ENCODE measurements at places on chromosomes 3 and 15.

GRCh38 chr15:52338058-52338457 lies 42.5 kb upstream of the MYO5C start:
- DNase-seq: no peak

DNA sequence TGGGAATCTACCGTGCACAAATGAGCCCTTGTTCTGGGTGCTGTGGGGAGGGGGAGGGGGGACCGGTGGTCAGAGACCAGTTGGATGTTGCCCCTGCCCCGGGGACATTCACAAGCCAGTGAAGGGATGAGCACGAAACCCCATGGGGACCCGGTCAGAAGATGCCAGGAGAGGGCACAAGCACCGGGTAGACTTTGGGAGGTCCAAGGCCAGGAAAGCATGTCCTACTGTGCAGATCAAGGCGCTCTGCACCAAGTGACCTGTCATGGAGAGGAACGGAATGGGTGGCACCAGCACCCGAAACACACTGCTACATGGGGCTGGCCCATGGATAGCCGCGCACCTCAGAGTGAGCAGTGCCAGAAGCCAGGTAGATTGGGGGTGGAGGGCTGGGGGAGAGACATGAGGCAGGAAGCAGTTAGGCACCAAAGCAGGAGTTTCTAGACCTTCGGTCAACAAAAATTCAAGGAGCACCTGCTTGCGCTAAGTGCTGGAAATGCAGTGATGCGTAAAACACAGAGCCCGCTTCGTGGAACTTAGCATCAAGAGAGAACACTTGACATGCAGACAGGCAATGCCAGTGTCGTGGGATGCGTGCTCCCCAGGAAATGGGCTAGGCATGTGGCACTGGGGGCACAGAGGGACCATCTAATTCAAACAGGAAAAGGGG lies 99.1 kb downstream of the CPN2 start:
- DNase-seq: no peak

DNA sequence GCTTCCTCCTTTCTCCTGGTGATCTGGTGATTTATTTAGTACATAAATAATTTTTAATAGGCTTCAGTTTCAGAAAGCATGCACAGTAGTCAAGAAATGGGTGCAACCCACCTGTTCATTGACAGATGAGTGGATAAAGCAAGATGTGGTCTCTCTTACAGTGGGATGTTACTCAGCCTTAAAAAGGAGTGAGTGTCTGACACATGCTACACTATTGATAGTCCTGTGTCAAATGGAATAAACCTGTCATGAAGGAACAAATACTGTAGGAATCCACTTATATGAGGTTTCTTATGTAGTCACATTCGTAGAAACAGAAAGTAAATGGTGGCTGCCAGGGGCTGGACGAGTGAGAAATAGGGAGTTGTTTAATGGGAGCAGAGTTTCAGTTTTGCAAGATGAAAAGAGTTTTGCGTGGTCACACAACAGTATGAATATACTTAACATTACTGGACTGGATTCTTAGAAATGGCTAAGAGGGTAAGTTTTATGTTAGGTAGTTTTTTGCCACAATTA lies 56.0 kb upstream of the PPARG start:
- DNase-seq: no peak

DNA sequence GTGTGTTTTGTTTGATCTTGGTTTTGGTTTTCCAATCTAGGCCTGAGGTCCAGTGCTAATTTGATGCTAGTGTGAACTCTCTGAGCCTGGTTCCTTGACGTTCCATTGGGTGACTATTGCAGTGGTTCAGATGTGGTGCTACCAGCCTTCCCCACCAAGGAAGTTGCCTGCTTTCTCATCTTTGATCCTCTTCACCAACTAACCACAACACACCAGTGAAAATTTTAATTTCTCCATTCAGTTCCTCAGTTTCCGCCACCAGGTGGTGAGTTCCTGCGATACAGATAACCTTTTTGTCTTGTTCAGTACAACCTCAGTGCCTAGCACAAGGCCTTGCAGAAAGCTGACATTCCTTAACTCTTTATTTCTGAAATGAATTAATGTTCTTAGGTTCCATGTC lies 337.4 kb upstream of the TPRG1 start:
- no peak for DNase-seq

DNA sequence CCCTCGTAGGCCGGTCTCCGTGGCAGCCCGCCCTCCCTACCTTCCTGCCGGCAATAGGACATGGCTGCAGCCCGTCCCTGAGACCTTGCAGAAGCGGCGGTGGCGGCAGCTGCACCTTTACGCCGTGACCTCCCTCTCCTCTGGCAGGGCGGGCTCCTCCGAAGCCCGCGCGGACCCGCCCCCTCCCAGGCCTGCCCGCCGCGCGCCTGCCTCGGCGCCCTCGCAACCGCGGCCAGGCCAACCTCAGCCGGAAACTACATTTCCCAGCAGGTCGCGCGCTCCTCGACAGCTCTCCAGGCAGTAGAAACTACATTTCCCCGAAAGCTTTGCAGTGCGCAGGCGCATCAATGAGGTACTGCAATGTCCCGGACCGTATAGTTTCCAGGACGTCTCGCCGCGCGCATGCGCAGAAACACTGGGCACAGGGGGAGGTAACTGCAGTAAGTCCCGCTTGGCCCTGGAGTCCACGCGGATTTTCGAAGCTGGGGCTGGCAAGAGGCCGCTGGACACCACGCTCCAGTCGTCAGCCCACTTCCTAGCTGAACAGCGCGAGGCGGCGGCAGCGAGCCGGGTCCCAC lies at the start of the genes CHCHD4 and TMEM43:
Gene CHCHD4, minus strand, starts transcription at position 256 of the 578 bp plus-strand sequence. Its CDS starts 194 bp downstream, at position 62.
Gene TMEM43, plus strand, starts transcription at position 438 of the 578 bp plus-strand sequence. CDS start 142 bp downstream, outside the sequence.
- DNase-seq: peak; percentile 89

DNA sequence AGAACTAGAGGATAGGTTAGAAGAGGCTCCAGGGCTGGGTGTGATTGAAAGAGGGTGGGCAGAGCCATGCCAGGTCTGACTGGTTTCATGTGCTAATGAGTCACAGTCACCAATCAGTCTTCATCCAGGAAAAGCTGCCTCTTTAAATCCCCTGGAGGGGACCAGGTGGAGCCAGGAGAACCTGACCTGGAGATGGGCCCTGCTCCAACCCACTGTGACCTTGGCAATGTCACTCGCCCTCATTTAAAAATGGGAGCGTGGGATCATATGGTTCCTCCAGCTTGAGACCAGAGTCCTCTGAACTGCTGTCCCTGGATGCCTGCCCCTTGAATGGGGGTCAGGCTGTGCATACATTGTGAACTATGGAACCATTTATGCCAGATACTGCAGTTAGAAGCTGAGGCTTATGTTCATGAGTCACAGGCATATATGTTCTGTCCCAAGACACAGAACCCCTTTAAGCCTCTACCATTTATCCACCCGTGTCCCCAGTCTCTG lies 23.0 kb downstream of the HES1 start:
- DNase-seq: no peak

DNA sequence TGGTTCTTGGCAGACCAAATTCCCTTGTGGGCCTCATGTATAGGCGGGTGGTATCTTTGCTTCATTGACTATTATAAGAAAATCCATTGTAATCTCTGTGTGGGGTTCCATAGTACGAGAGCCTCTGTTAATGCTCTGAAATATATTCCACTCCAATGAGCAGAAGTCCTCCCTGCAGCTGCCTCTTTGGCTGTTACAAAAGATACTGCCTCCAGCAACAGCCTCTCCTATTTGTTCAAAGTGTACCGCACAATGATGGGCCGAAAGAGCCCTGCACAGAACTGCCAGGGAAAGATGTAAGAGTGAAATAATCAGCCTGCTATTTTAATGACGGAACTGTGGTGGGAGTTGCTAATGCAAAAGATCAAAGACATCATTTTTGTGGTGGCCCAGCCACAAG lies 48.9 kb downstream of the GRK7 start:
- peak; percentile 49 for DNase-seq

DNA sequence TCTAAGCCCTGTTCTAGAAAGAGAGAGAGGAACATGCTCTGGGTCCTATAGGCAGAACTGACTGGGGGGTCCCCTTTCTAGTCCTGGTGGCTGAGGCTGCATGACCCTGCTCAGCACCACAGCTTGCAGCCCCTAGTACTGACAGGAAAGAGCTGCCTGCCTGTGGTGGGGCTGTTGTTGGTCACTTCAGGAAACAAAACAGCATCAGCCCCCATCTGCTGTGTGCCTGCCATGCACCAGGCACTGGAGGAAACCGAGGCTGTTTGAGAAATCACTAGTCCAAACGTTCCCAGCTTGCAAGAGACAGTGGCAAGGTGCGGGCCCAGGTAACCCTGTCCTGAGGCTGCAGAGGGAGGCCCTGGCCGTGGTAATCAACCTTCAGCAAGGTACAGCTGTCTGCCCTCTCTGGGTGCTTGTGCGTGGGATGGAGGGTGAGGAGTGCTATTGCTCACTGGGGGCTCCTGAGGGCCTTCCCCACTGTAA lies 90.6 kb downstream of the IQSEC1 start:
- DNase-seq: no peak

- no peak for DNase-seq
Observed at GRCh38 chr3:122609798-122610559, 32.5 kb downstream of the PARP15 start.

DNA sequence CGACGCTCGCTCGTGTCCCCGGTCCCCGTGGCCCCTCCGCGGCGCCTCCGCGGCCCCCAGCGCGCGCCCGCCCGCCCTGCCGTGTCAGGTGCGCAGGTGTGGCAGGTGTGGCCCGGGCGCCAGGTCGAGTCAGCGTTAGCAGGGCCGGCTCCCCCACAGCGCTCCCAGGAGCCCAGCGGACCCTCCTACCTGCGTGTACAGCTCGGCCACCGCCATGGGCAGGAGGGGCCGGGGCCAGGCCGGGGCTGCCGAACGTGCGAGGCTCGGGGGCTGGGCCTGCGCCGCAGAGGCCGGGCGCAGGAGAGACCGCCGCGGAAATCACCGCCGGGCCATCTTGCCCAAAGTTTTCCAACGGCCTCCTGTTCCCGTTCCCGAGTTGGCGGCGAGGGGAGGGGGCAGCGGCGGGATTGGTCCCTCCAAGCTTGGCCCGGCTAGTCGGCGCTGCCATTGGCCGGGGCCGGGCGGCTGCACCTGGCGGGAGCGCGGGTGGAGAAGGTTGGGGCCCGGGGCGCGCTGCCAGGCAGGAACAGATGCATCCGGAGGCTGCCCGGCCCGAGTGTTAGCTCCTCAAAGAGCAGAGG lies at the start of gene MYO5C:
Gene MYO5C, minus strand, starts transcription at position 384 of the 581 bp plus-strand sequence. Its CDS starts 168 bp downstream, at position 216.
- DNase-seq: peak; percentile 77

DNA sequence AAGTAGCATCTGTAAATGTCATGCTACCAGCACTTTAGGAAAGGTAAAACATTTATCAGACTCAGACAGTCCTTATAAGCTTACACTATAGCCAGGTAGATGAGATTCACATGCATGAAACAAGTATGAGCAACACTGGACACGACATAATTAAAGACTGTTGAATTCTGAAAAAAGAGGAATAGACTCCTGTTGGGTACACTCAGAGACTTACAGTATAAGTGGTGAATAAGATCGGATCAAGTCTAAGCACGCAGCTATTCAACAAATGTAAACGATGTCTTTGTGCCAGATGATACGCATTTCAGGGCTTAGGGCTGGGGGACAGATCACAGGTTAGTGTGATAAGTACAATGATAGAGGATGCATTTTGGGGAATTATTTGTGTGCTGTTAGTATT lies 43.2 kb upstream of the SPPL2A start:
- no peak for DNase-seq

- DNase-seq: no peak
Observed at GRCh38 chr3:45631486-45631885, 36.9 kb downstream of the LIMD1 start.

GRCh38 chr3:25171118-25171807 lies 256.8 kb upstream of the RARB start:
- DNase-seq: no peak

DNA sequence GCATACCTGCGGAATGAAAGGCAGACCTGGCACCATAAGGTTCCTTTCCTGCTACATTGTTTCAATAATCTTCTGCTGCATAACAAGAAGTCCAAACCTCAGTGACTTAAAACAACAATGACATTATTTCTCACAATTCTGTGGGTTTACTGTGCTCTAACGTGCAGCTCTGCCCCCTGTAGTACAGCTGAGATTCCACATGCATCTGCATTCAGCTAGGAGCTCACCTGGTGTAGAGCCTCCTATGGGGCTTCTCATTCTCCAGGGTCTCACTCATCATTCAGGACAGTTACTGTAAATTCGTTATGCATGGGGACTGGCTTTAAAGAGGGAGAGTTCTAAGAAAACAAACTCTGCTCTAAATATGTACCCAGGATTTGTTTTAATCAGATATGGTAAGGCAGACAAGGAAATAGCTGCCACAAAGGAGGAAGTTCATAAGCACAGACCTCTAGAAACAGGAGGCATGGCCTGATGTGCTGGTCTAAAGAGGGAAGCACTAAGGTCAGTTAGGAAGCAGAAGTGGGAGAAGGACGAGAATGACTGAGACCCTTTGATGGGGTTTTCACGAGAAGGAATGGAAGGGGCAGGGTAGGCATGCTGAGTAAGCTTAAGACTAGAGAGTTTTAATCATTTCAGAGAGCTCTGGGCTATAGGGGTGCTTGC lies 347.0 kb downstream of the NEK10 start:
- DNase-seq: no peak

GRCh38 chr15:33293713-33294334 lies 16.9 kb upstream of the RYR3 start:
- no peak for DNase-seq

DNA sequence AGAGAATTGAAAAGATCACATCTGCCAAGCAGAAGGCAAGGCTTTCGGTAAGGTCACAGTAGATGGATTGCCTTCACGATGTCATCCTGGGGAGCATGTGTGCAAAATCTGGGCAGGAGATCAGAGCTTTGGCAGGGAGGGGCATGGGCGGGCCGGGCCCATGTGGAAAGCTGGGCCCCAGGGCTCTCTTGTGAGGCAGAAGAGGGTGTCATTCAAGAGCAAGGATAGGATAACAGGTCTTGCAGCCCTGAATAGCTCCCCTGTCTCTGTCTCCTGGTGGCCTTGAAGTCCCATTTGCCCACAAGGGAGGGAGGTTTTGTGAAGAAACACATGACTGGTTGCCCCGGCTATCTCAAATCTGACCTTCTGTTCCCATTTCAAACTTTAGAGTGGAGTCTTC lies 172.0 kb downstream of the OPA1 start:
- DNase-seq: no peak

- no peak for DNase-seq
Observed at GRCh38 chr15:30895461-30896210, 8.1 kb upstream of the FAN1 start.

DNA sequence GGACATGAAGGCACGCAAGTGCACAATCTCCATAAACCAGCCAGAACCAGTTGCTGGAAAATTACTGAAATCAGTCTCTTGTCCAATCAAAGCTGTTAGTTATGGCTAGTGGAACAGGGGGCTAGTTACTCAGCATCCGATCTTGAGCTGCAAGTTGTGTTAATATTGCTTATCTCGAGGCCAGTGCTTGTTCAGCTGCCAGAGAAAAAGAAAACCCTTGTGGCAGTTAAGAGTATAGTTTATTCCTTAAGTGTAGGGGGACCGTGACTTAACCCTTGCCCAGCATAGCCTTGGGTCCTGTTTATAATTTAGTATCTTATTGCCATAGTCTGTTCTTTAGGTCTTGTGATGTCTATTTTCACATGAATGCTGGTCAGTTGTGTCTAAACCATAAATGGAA lies 268.5 kb downstream of the CD47 start:
- no peak for DNase-seq

DNA sequence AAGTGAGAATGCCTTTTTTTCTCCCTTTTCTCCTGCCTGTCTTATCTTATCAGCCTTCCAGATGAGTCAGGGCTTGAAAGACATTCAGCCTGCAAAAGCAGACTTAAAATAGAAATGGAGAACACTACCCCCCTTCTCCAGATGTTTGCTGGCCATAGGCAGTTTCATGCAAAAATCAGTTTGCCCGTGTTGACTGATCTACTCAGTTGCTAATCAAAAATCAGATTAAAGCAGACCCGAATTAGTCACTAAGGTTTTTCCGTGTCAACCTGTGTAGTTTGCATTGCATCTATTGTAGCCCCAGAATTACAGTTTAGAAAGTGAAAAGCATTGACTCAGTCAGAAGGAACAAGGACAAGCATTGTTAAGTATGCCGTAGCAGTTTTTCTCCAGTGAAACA lies 56.2 kb downstream of the IL5RA start:
- DNase-seq: no peak
